ENCODE measurements at places on chromosomes 16 and 17.

GRCh38 chr17:49730785-49731434 lies 23.1 kb upstream of the SLC35B1 start:
- no peak for DNase-seq

- DNase-seq, result no peak
Measured at GRCh38 chr17:72561266-72561665, 440.4 kb downstream of the SOX9 start.

DNA sequence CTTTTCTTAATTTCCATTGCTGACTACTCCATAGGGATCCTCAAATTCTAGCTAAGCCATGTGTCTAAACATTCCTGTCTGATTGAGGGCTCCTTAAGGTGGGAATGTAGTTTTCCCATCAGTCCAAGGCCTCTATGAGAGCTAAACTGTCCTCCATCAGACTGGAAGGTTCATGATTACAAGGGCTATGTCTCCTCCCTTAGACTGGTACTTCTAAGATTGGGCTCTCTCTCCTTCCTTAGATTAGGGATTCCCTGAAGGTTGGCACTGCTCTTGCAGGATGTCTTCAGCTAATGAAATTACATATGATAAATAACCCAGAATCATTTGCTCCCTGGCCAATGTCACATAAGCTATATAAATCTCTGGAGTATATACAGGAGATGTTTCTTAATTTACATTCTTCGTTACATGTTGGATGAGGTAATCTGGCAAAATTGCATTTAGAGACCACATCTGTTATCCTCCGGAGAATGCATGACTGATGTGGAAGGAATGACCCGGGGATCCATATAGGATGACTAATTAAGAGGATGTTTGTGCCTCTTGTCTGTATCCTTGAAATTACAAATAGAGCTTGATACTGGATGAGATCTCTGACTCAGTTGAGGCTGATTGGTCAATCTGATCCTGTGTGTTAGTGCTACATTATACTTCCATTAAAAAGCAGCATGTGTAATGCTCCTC lies 14.2 kb downstream of the B4GALNT2 start:
- peak; percentile 89 for DNase-seq

- no peak for DNase-seq
Measured at GRCh38 chr17:41532947-41533570, 5.0 kb upstream of the KRT19 start.

GRCh38 chr17:77516902-77517301 lies 376.1 kb downstream of the SEC14L1 start:
- DNase-seq, result no peak

GRCh38 chr16:523097-523741 lies 4.3 kb upstream of the CAPN15 start:
- no peak for DNase-seq

GRCh38 chr17:73474370-73474988 lies 162.7 kb upstream of the CDC42EP4 start:
- peak; percentile 61 for DNase-seq

DNA sequence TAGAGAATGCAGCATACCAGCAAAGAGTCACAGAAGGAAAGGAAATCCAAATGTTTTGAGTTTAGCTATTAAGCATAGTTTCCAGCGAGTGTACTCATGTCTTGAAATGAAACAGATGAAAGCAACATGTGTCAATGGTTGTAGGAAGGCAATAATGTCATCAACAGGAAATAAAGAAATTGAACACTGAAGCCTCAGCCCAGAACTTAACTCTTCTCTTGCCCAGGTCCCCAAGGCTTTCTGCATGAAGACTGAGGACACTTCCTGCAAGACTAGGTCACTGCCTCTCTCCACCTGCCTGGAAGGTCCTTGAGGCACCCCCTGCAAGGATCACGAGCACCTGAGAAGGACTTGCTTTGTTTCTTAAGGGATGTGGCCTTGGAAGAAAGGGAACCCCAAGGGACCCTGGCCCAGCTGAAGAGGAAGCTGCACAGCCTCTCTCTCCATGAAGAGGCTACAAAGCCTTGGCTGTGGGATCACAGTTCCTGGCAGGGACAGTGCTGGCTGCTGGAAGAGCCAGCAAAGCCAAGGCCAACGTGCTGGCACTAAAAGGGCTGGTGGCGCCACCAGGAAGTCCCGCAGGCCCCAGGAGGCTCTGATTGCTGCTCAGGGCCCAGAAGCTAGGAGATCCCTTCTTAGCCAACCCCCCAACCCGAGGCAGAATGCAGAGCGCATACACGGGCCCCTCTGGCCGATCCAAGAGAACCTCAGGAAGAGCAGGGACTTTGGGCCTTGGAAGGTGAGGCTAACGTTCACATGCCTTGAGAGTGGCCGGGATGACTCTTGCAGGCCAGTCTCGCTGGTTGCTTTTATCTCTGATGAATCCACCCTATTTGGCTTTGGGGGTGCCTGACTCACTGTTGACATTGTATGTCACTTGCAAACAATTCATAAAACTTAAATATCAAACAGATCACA lies 23.4 kb upstream of the AXIN2 start:
- peak; percentile 25 for DNase-seq
